ENCODE measurements at places on chromosomes 1 and 21.

- DNase-seq = no peak
Measured at GRCh38 chr1:156319664-156320063, 18.4 kb downstream of the CCT3 start.

- DNase-seq = no peak
Measured at GRCh38 chr1:210814382-210815123, 319.4 kb downstream of the KCNH1 start.

DNA sequence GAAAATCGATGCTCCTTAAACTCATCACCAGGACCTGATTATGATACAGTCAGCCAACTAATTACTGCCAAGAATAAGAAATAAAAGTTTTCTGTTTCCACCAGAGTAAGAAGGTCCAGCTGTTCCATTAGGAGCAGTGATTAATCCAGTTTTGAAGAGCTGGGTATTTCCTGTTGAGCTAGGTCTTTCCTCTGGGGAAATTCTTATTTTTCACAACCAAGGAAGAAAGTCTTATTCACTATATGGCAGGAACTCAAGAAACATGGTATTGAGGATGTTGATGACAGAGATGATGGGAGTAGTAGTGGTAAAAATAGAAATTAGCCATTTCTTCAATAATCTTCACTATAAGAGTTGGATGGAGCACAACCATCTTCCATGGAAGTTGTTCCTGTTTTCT lies 374.6 kb upstream of the RUNX1 start:
- DNase-seq = peak; percentile 64

DNA sequence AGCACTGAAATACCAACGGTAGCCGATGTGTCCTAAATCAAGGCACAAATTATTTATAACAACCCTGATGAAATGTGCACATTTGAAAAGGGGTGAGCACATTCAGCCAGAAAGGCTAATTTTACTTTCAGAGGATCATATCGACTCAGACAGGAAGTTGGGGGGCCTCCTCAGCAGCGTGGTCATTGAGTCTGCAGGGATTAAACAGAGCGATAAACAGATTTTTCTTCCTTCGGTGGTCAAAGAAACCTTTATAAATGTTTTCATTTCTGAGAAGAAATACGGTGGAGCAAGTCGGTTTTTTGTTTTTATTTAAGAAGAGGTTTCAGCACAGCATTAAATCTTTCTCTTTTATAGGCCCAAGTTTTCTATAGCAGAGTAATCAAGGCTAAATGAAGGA lies 45.7 kb downstream of the PGM1 start:
- no peak for DNase-seq

DNA sequence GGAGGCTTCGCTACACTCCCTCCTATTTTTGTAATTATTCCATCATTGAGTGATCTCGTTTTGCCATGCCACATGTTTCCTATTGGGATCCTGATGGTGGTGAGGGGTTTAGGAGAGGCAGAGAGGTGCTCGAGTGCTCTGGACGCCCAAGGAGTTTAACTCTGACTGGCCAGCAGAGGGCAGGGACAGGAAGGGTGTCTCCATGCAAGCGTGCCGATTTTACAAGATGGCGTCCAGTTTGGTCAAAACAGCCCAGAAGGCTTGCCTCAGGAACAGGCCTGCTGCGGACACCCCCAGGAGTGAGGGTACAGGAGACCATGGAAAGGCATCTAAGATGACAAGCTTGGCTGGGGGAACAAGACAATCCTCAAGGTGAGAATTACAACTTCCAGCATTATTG lies 33.8 kb upstream of the KCNE2 start:
- DNase-seq = no peak

- no peak for DNase-seq
Measured at GRCh38 chr1:218164111-218164929, 120.8 kb upstream of the RRP15 start.

- no peak for DNase-seq
Measured at GRCh38 chr1:47631411-47631995, 193.7 kb downstream of the FOXD2 start.

DNA sequence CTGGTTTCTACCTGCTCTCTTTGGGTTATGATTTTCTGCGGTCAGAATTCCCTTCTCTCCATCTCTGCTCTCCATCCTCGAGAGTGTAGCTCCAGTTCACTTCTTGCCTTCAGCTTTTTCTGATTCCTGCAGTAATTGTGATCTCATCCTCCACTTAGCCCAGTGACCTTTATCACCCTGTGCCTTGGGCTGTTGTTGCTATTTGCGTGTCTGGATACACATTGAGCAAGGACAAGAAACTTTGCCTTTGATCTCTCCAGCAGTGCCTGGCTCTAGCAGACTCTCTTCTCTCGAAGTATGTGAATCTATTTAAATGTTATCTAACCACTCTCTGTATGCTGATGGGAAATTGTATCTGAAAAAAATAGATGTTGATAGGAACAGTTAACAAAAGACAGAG lies 76.4 kb upstream of the MARK1 start:
- DNase-seq = no peak

DNA sequence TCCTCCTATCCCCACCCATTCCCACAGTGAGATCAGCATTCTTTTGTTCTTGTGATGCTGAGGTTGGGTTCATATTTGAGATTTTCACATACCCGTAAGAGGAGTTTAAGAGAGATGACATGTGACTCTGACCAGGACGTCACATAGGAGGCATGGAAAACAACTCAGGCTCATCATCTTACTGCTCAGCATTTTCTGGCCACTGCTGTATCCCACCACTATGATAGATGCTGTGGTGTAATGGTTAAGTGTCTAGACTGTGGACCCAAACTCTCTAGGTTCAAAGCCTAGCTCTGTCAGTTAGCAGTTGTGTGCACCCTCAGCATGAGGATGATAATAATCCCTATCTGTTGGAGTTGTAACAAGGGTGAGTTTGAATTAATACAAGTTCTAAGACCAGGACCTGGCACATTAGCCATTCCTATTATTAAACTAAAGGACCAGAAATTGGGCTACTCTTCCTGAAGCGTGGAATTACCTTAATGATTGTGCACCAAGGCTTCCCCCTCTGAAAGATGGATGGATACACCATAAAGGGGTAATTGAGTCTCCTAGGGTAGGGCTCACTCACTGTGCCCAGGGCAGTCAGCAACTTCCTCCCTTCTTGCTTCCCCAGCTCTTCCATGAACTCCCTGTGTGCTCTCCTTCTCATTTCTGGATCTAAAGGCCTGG lies 40.9 kb downstream of the LGR6 start:
- DNase-seq = no peak

- no peak for DNase-seq
Measured at GRCh38 chr1:67556297-67556900, 126.2 kb upstream of the SERBP1 start.

GRCh38 chr1:18348354-18348753 lies 132.4 kb upstream of the KLHDC7A start:
- DNase-seq = no peak

DNA sequence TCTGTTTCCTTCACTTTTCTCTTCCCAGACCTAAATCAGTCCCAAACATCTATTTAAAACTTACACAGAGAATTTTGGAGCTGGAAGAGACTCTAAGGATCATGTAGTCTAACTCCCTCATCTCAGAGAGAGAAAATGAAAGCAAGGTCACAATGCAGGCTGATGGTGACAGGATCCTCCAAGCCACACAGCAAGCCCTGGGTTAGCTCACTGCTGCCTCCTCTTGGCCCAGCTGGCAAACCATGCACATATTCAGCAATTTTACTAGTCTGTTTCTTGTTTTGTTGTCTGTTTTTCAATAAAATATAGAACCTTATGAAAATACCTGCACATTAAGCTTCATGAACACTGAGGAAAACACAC lies 27.7 kb upstream of the LY9 start:
- no peak for DNase-seq

GRCh38 chr1:157111396-157112165 lies 12.0 kb upstream of the ETV3L start:
- DNase-seq = no peak

GRCh38 chr1:87194271-87194774 lies 134.4 kb upstream of the LMO4 start:
- DNase-seq = no peak

- DNase-seq = no peak
Measured at GRCh38 chr1:92536211-92536979, 49.7 kb upstream of the GFI1 start.

- DNase-seq = no peak
Measured at GRCh38 chr21:29257701-29258100, 41.0 kb upstream of the BACH1 start.
